Tongue (tissue), 3 donors: ENCODE measurements at places on chromosomes 6 and 20.

- DNase-seq: no peak
Observed at GRCh38 chr6:25614052-25614451, 38.0 kb upstream of the SCGN start.

DNA sequence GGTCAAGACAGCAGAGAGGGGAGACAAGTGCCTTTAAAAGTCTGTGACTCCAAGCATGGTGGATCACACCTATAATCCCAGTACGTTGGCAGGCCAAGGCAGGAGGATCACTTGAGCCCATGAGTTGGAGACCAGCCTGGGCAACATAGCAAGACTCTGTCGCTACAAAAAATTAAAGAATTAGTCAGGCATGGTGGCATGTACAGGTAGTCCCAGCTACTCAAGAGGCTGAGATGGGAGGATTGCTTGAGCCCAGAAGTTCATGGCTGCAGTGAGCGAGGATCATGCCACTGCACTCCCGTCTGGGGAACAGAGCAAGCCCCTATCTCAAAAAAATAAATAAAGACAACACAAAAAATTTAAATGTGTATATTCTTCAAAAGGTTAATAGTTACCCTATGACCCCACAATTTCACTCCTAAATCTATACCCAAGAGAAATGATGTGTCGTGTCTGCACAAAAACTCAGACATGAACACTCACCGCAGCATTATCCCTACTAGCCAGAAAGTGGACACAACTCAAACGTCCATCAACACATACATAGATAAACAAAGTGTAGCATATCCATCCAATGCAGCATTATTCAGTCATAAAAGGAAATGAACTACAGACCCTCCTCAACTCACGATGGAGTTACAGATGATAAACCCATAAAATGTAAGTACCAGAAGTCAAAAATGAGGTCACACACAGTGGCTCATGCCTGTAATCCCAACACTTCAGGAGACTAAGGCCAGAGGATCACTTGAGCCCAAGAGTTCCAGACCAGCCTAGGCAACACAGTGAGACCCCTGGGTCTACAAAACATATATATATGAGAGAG is 23.9 kb downstream of the ZMYND8 start:
- no peak for DNase-seq

GRCh38 chr6:35417979-35418661 is 34.0 kb upstream of the FANCE start:
- no peak for DNase-seq

DNA sequence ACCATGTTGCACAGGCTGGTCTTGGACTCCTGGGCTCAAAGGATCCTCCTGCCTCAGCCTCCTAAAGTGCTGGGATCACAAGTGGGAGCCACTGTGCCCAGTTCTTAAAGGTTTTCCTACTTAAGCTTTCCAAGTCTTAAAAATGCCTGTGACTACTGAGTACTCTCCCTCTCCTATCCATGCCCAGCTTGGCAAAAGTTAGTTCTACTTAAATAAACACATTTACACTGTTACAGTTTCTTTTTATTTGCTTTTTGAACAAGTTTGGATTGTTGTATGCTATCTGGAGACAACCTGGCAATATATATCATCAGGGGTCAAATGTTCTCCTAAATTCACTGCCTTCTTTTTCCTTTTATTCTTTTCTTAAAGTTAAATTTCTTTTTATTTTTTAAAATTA is 61.0 kb upstream of the GCM1 start:
- no peak for DNase-seq

GRCh38 chr6:164344801-164345291 is 930.3 kb downstream of the QKI start:
- DNase-seq: peak; percentile 11

- no peak for DNase-seq
Observed at GRCh38 chr6:166167258-166167731, 356 bp downstream of the TBXT start.

- DNase-seq: no peak
Observed at GRCh38 chr6:20620043-20620442, 85.8 kb downstream of the CDKAL1 start.

DNA sequence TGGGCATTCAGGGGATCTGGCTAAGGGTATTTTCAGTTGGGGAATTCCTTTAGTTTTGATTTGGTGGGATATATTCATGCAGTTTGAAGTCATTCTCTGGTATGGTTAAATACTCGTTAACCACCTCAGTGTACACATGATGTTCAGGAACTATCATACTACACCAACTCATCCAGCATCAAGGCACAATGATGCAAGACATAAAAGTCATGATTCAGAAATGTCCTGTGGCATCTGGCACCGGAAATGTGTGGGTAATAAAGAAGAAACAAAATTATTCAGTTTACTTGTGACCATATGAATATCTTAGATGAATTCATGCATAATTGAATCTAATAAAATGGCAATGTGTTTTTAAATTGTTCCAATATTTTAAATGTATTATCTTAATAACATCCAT is 129.0 kb upstream of the BMP5 start:
- no peak for DNase-seq
